ACHN (cell line): ENCODE measurements at places on chromosomes 4 and X.

GRCh38 chr4:109334129-109335105 is 32.0 kb upstream of the COL25A1 start:
- DNase-seq = no peak

GRCh38 chrX:86421771-86422170 is 273.5 kb downstream of the DACH2 start:
- no peak for DNase-seq

GRCh38 chr4:142095886-142096605 is 459.7 kb downstream of the IL15 start:
- DNase-seq = peak; percentile 93

DNA sequence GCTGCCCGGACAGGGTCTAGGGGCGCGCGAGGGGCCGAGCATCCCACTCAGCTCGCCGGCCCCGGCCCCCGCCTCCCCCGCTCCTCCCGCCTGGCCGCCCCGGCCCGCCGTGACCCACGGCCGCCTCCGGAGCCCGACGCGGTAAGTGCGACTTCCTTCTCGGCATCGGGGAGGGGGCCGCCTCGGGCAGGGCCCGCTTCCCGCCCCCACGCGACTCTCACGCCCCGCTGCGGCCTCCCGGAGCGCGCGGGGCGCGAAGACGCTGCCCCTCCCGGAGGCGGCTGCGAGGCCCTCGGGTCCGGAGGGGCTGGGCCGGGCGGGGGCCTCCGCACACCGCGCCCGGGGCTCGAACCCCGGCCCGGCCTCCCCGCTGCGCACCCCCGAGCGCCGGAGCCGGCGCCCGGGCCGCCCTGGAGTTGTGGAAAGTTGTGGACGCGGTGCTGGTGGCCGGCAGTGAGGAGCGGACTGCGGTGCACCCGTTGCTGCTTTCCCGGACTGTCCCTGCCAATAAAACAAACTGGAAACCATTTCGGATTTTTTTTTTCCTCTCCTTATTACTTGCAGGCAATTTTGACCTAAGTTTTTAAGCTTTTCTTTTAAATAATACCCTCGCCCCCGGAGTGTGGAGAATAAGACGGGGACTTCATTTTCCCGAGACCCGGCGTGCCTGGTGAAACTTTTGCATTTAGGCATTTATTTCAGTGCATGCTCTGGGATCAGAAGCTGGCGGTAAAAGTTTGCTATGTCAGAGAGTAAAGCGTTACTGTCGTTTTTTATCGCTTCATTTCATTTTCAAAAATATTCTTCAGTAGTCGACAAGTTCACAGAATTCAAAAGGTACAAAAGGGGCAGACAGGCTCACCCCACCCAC is 13.0 kb upstream of the TMEM156 start:
- peak; percentile 46 for DNase-seq

DNA sequence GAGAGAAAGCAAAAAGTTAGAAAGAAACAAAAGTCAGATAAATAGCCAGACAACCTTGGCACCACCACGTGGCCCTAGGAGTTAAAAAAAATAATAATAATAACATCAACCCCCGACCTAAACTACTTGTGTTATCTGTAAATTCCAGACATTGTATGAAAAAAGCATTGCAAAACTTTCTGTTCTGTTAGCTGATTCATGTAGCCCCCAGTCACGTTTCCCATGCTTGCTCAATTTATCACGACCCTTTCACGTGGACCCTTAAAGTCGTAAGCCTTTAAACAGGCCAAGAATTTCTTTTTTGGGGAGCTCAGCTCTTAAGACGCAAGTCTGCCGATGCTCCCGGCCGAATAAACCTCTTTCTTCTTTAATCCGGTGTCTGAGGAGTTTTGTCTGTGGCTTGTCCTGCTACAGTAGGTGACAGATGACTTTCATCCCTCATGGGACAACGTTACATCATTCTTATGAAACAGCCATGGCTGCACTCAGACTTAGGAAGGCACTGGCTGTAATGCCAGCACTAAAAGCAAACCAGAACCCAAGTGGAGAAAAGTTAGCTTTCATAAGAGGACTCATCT is 520 bp downstream of the ACOX3 start:
- DNase-seq = peak; percentile 3

- DNase-seq = no peak
These were observed 42.0 kb downstream of the HPRT1 start for GRCh38 chrX:134501941-134502340.
